ENCODE measurements at places on chromosomes 5 and 9. TPM values are rescaled to one million over a fixed set of nuclear protein-coding genes. Genes with fewer than 3 reads are reported as not detected.

DNA sequence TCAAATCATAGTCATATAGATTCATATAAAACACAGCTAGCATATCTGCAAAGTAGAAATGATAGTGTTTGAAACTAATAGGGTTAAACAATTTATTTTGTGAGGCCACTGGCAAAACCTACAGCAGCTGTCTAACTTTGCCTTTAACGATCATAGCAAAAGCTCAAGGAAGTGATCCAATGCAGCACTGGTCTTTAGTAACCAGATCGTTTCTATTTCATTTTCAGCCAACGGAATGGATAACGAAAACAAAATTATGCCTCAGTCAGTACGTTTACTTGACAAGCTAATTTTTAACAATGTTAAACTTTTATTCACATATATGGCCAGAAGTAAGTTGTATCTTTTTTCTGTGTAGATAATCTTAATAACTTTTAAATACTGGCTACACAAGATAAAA lies 17.7 kb downstream of the MLLT3 start:
- no peak overlapping the region for H3K4me3 ChIP-seq
- no peaks in the 10 kb centered on the region for H3K27me3 ChIP-seq
- DNase-seq = no peak
- H3K4me1 ChIP-seq = peaks cover 53% of the 10 kb centered on the region

DNA sequence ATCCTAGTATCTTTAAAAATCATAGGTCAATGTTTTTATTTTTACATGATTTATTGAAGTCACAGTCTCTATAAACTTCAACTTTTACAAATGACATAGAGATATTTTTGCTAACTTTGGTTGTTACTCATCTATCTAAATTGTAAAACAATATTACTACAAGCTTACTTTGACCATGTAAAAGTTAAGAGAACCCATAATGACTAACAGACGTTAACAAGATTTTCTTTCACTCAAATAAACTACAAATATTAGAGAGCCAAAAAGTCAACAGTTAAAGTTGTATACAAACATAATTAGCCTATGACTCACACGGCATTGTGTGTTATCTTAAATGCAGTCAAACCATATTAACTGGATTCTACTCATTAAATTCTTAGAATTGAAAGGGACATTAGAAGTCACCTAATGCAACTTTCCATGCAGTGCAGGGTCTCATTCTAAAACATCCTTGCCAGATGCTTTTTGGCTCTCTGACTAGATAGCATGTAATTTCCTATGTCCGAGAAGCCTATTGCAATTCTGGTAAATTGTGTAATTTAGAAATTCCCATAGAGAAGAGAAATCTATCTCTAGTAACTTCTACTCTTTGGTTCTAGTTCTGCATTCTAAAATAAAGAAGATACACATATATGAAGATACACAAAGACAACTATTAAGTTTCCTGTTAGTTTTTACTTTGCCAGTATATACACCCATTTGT lies 42.2 kb upstream of the UGT3A2 start:
- H3K36me3 ChIP-seq = peaks cover 19% of the 10 kb centered on the region
- no peaks in the 10 kb centered on the region for H3K27me3 ChIP-seq
- no peak overlapping the region for H3K4me3 ChIP-seq
- H3K27ac ChIP-seq = no peak overlapping the region

The CCDC69 gene
- 1.8 TPM for total RNA-seq

The PCDHB10 gene
- 5.5 TPM for total RNA-seq

GRCh38 chr9:71929223-71929622 lies 17.8 kb downstream of the C9orf85 start:
- peaks cover 8% of the 10 kb centered on the region for H3K4me1 ChIP-seq
- no peak for DNase-seq
- H3K27me3 ChIP-seq = no peaks in the 10 kb centered on the region
- H3K4me3 ChIP-seq = no peak overlapping the region

DNA sequence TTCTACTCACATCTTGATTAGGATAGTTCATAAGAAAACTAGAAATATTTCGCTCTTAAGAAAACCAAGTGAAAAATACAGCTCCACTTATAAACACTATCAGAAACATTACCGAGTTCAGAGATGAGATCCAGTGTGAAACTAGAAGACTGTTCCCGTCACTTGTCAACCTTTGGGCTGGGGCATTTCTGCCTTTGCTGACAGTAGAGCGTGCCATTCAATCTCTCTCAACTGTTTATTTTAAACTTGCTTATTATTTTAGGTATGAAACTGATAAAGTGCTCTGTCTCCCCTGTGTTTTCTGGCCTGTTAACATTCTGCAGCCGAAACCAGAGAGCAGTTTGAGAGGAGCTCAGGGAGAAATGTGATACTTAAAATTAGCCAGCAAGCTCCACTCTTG lies 16.7 kb downstream of the MRRF start:
- no peak overlapping the region for H3K27ac ChIP-seq
- no peak overlapping the region for H3K4me3 ChIP-seq
- DNase-seq = no peak
- no peaks in the 10 kb centered on the region for H3K4me1 ChIP-seq
- peaks cover 13% of the 10 kb centered on the region for H3K36me3 ChIP-seq
